NCI-H774 (cell line): ENCODE measurements at places on chromosomes 5 and 9.
A peak's percentile ranks its signal among the peaks of the same experiment; 100 is the strongest.

- DNase-seq, result no peak
These were observed 226.4 kb downstream of the EFNA5 start for GRCh38 chr5:107444300-107444699.

DNA sequence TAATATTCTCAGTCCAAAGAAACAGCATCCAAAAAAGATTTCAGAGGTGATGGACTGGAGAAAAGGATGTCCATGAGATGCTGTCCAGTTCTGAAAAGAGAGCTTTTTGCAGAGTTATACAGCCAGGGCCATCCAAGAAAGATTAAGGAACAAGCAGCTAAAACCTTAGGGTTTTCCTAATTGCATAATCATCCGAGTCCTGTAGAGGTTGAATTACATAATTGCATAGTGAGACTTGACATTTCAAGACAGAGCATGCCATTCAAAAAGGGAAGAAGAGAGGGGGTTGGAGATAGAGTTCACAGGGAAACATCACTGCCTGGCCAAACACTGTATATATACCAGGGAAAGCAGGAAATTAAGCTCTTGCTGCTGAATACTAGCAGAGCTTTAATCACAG, 1729.2 kb upstream of the WWC1 start:
- no peak for DNase-seq

- DNase-seq, result peak; percentile 52
These were observed 11.4 kb downstream of the ASTN2 start for GRCh38 chr9:117403403-117403811.

GRCh38 chr5:131672776-131673175, 37.7 kb upstream of the RAPGEF6 start:
- DNase-seq, result no peak

DNA sequence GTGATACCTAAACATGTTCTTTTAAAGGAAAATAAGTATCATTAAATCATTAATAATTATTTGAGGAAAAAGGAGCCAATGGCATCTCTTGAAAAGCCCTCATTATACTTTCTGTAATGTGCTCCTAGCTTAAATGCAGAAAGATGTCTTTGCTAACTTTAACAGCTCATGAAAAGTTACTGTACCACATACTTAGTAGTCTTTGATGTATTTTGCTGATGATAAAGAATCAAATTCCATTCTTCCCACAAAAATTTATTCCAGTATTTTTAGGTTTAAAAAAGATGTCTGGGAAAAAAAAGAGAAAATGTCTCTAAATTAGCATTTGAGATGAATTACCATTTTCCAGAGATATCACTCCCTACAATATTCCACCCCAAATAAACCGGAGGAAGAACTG, 112.5 kb downstream of the PPP2R2B start:
- no peak for DNase-seq

GRCh38 chr5:43007911-43008362, 32.2 kb downstream of the ANXA2R start:
- peak; percentile 90 for DNase-seq

GRCh38 chr5:54194318-54194717, 116.1 kb downstream of the ARL15 start:
- DNase-seq, result no peak

DNA sequence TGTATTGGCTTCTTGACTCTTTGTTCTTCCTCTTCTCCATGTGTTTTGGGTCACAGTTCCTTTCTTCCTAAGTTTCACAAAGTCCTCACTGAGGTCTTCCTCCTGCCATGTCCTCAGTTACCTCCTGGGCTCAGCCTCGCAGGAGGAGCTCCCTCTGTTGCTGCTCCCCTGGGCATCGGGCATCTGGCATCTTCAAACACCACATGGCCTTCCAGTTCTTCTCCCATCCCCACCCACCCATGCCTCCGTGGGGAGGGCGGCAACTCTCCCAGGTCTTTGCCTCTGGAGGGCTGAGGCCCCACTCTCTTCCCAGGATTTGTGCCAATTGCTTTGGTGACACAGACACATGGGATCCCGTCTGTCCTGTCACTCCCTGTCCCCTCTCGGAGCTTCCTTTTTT, 22.8 kb downstream of the MRPL36 start:
- no peak for DNase-seq

DNA sequence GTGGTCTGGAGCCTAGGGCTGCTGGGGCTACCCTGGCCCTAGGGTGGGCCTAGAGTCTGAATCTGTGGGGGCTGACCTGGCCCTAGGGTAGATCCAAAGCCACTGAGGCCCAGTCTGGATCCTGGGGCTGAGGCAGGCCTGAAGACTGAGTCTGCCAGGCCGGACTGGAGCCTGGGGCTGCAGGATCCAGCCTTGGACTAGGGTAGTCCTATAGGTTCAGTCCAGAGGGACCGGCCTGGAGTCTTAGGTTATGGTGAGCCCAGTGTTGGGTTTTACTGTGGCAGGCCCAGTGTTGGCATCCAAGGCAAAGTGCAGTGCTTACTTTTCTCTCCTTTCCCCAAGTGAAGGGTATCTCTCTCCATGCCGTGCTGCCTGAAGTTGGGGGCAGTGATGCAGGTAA, 227.9 kb upstream of the TAS2R1 start:
- DNase-seq, result no peak

- DNase-seq, result no peak
These were observed 1.9 kb downstream of the LPAR1 start for GRCh38 chr9:111036429-111036789.

DNA sequence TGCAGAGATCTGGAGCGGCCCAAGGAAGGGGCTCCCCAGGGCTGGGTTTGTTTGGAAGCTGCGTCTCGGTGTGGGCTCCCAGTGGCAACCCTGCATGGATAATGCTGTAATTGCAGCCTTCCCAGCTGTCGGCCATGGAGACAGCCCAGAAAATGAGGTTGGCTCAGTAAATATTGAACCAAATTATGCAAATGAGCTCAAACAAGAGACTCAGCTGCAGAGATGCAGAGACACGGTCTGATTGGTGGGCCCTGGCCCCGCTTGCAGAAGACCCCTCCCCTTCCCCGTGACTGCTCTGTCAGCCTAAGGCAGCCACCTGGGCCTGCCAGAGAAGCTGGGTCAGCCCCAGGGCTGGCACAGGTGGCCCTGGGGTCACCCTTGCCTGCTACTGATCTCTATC, 75.9 kb downstream of the RAD23B start:
- DNase-seq, result peak; percentile 87

DNA sequence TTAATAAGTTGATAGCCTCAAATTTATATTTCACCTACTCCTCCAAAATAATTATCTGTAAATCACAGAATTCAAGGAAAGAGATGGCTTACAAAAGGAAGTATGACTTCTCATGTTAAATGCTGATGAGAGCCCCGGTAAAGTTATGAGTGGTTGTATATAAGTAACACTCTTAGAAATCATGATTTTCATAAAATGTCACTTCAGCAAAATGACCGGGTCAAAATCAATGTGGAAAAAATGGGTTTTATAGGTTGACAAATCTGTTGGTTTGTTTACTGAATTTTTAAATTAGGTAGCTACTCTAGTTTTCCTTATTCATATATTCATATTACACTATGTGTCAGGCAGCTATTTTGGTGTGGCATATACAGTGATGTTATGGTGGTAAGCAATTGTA, 1131.0 kb downstream of the TAF11L14 start:
- no peak for DNase-seq

DNA sequence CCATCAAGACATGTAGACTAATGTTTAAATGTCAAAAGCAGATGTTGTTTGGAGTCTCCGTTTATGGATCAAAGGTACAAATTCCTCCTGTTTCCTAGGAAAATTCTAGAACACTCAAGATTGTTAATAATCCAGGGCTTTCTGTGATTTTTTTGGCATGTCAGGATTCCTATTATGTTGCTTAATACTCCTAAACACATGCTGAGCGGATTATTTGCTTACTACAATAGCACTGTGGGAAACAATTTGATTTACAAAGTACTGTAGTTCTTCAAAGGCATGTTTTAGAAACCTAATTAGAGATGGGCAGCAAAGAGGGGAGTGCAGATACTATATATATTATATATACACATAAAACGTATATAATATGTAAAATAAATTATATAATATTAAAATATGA, 19.0 kb upstream of the SCAMP1 start:
- DNase-seq, result no peak

DNA sequence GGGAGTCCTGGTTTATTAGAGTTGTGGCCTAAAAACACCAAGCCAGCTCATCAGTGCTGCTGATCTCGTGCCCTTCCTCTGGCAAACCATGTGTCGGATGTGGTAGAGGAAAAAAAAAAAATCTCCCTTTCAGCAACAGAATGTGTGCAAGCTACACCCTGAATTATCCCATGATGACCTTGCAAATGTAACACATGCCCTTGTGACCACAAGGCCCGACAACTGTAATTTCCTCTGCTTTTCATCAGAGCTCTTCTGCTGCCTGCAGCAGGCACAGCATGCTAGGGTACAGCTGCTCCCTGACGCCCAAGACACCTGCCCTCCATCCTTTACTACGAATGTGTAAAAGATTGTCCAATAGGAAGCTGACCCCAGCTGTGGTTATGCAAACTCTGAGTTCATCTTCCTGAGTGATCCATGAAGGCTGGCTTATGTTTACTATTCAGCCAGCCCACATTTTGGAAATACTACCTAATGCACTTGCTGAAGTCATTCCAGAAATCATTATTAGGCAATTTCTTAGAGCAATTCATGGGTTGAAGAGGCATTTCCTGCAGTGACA, 14.6 kb upstream of the BNC2 start:
- no peak for DNase-seq

GRCh38 chr5:32223972-32224609, 50.0 kb upstream of the GOLPH3 start:
- no peak for DNase-seq

- DNase-seq, result peak; percentile 6
These were observed 9.4 kb upstream of the DELE1 start for GRCh38 chr5:141914199-141914743.
